ENCODE measurements at places on chromosomes 11 and 22.

- DNase-seq = no peak
Observed at GRCh38 chr11:76653012-76653673, 17.4 kb downstream of the LRRC32 start.

GRCh38 chr11:83181815-83182214 lies 11.7 kb upstream of the ANKRD42 start:
- DNase-seq = no peak

- DNase-seq = no peak
Observed at GRCh38 chr11:13881226-13881905, 81.2 kb upstream of the SPON1 start.

- no peak for DNase-seq
Observed at GRCh38 chr22:48490500-48491411, 1336.9 kb downstream of the BRD1 start.

- peak; percentile 8 for DNase-seq
Observed at GRCh38 chr11:46278387-46279125, 1.1 kb downstream of the CREB3L1 start.

GRCh38 chr11:41714101-41714500 lies 254.6 kb upstream of the LRRC4C start:
- no peak for DNase-seq

DNA sequence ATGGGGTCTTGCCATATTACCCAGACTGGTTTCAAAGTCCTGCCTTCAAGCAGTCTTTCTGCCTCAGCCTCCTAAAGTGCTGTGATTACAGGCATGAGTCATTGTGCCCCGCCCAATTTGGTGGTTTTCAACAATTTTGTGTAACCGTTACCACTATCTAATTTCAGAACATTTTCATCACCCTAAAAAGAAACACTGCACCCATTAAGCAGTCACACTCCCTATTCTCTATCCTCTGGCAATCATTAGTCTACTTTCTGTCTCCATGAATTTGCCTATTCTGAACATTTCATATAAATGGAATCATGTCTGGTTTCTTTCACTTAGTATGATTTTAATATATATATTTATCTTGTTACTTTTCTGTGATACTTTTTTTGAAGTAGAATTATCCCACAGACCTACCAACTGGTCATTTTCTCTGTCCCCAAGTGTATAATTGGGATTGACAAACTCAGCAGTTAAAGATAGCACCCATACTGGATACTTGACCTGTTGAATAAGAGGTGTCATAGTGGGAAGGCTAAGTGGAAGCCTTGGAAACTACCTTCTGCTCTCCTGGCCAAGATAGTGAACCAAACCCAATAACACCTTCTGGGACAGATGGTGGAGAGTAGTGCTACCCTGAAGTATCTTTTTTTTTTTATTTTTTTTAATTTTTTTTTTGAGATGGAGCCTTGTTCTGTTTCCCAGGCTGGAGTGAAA lies 64.8 kb downstream of the STIM1 start:
- DNase-seq = peak; percentile 57

DNA sequence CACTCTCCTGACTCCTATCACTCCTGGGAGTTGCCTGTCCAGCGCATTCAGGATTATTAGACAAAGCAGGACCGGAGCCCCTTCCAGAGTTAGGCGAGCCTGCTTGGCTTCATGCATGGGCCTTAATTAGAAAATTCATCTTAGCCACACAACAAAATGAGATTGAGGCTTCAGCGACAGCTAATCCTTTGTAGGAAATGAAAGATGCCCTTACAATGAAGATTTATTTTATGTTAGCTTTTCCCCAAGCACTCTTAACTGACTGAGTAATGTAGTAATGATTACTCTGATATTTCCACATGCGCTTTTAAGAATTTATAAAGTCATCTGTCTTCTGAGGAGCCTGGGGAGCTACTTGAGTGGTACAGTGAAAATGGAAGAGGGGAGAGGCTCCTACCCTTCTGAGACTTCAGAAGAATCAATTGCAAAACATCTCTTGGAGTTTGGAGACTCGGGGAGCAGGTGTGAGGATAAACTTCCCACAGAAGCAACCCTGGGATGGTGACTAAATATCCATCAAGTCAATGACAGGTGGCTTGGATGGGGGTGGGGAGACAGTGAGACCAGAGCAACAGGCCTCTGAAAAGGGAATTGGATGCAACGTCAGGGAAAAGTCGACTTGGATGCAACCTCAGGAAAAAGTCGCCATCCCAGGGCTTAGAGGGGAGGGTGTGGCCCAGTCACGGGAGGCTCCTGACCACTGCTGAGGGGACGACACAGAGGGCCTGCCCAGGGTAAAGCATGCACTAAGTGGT lies 434.5 kb upstream of the B3GAT1 start:
- no peak for DNase-seq

GRCh38 chr11:3052109-3052479 lies 5.1 kb downstream of the CARS1 start:
- DNase-seq = no peak

DNA sequence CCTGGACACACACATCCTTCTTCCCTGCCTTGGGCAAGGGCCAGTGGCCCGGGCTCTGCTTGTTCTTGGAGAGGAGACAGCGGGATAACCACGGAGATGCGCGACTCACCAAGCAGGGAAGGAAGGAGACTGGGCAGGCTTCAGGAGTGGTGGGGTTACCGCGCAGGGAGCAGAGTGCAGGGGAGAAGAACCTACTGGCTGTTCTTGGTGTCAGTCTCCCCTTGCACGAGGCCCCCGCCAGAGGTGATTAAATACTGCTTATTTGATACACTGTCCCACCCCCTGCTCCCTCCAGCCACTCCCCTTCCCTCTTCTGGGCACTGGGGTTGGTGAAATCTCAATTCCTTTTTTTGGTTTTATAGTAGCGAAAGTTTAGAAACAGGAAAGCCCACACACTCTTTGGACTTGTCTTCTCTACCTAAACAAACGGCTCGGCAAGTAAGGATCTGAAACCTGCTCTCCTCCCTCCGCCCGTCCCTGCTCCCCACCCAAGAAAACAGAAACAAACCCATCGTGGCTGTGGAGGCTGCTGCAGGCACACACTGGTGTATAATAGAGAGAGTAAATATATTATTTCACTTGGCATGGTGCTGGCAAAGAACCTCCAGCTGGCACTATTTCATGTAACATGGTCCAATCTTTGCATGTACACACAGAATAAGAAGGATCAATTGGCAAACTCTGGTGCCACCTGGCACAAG lies 10.8 kb downstream of the LARGE2 start:
- no peak for DNase-seq

- DNase-seq = no peak
Observed at GRCh38 chr11:2550606-2550970, 105.8 kb downstream of the KCNQ1 start.

DNA sequence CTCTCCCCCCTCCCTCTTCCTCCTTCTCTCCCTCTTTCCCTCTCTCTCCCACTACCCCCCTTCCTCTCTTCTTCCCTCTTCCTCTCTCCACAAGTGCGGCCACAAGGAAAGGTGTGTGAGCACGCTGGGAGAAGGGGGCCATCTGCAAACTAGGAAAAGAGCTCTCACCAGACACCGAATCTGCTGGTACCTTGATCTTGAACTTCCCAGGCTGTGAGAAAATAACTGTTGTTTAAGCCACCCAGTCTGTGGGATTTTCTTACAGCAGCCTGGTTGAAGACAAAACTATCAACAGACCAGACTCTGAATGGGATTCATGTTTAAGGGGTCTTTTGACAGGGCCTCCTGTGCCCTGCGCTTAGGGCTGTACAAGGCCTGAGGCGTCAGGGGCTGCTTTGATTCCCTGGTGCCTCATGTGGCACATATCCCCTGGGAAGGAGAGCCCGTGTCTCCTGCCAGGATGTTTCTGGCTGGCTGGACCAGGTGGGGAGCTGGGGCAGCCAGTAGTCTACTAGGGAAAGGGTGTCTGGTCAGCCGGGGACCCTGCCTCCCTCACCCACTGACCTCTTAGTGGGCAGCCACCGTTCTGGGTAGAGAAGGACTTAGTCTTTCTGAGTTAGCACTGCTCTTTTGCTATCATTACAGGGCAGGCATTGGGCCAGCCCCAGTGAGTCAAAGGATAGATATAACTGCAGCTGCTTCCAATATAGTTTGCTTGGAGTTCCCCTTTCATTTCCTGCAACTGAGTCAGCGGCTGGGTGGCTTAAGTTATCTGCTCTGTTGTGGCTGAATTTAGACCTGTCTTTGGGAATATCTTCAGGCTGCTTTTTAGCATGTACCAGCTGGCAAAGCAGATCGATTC lies 6.2 kb downstream of the PANX1 start:
- DNase-seq = no peak

GRCh38 chr11:135074397-135074998 lies 662.5 kb upstream of the B3GAT1 start:
- DNase-seq = no peak

DNA sequence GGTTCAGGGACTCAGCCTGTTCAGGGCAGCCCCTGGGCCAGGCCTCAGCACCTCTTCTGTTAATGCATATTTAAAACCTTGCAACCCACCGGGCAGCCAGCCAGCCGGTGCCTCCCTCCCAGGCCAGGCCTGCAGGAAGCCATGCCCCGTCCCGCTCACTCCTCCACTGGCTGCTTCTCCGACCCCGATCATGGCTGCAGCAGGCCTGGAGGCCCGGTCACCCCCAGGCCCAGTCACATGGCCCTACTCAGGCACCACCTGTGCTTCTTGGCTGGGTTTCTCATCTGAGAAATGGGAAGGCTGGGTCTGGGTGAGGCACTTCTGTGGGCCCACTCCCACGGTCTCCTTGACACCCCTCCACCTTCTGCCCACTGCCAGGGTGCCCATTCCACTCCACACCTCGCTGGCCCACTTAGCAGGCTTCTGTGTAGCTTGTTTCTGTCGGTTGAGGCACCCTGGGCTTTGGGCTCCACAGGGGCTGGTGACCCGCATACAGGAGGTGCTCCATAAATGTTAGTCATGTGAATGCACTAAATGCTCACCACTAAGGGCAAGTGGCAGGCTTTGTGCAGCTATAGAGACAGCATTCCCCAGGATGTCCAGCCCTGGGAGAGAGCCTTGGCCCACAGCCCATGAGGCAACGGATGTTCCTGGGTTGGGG lies 11.4 kb downstream of the RTN4R start:
- DNase-seq = no peak

DNA sequence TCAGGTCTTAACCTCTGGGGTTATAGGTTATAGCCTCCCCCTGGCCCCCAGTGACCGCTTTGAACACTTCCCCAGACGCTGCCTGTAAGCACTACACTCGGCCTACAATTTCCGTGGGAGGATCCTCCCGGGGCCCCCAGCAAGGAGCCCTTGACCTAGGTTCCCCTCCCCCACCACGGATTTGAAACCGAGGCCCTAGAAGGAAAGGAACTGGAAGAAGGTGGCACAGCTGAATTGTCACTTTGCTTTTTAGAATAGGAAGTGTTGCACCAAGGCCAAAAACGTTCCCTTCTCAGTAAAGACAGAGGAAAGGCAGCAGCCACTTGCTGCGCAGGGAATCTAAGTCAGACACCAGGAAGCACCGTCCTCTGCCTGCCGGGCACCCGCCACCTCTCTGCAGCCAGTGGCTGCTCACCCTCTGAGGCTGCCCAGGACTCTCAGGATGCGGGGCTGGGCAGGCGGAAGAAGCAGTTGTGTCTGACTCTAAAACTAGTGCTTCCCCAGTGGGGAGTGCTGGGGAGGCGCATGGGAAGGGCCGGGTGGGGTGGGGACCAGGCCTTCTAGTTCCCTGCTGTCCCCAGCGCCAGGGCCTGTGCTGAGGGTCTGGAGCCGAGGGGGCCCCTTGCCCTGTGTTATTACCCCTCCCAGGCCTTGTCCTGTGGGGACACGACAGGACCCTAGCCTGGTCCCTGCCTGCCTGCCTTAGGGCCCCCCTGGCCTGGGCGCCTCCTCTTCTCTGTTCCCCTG lies 7.9 kb upstream of the FLRT1 start:
- no peak for DNase-seq

- DNase-seq = no peak
Observed at GRCh38 chr11:35893796-35894475, 49.9 kb upstream of the LDLRAD3 start.

DNA sequence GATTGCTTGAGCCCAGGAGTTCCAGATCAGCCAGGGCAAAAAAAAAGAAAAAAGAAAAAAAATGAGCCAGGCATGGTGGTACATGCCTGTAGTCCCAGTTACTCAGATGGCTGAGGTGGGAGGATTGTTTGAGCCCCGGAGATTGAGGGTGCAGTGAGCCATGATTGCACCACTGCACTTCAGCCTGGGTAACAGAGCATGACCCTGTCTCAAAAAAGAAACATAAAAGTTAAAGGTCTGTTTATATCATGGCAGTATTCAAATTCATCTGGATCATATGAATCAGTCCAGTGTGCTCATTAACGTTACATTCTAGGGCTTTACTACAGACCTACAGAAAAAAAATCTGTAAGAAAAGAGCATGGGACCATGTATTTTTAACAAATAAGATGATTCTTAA lies 13.9 kb downstream of the HSD17B12 start:
- no peak for DNase-seq

DNA sequence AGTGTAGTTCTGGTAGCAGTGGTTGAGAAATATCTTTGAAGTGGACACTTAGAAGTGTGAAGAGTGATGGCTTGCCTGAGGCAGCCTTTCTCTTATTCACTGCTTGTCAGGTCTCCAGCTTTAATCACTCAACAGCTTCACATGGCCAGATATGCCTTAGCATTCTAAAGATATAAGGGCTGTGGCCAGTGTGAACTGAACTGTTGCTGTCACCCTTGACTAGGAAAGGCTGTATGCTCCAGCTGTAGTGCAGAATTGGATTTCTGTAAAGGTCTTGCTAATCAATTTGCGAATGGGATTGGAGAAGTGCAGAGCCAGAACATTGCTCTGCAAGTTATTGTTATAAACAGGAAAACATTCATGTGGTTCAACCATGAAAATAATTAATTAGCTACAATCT lies 266.7 kb downstream of the TMEM135 start:
- DNase-seq = no peak

DNA sequence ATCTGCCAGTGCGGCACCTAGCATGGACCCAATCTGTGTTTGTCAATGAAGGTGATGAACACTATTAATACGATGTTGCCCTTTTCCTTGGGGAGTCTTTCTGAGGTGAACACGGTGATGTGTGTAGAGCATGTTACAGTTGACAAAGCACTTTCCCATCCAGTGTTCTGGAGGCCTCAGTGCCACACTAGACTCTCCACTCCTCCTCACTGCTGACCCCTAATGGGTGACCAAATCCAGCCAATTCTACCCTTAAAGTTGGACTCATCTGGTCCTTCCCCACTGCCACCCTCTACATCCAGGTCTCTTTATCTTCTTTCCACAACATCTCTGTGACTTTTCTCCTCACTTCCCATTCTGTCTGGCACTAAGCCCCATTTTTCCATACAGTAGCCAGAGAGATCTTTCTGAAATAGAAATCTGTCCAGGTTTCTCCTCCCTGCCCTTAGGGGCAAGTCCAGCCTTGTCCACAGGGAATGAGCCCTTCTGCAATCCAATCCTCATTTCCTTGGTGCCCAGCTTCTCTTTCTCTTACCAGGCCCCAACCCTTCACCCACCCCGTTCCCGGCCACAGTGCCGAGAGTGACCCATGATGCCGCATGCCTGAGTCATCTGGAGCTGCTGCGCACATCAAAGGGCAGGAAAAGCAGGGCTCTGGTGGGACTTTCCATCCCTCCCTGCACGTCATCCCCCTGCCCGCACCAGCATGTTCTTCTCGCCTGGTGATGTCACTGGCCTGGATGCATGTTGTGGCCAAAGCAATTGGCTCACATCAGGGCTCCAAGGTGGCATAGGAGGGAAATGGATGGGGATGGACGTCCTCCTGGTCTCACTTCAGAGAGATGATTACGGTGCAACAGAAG lies 64.2 kb downstream of the RASSF10 start:
- no peak for DNase-seq

GRCh38 chr22:42284643-42285181 lies 14.3 kb upstream of the TCF20 start:
- DNase-seq = no peak
